ENCODE measurements at places on chromosomes 16 and 17.

DNA sequence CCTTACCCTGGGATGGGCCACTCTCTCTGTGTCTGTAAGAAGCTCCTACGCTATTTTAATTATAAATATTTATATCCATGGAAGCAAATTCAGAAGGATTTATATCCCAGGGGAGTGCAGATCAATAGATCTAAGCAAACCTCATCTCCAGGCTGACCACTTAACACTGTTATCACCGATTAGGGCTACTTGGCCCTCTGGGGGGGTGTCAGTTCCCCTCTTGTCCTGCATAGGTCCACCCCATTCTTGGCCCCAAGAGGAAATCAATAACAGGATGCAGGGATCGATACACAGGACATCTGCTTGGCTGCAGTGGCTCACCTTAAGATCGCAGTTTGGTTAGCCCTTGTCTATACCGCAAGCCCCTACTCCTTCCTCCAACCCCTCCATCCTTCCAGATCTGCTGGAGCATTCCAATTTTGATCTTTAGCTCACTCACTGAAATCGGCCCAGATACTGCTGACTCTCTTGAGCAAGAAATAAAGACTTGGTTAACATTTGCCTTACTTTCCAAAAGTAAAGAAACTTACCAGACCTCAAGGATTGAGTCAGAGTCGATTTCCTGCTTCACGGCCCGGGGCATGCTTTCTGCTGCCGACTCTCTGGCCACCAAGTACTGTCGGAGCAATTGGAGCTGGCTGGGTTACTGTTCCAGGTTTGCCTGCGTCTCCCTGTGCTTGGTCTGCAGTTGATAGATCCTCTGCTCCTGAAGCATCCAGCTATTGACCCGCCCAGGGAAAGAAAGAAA lies 112.3 kb upstream of the PMFBP1 start:
- DNase-seq, result no peak

- DNase-seq, result no peak
Measured at GRCh38 chr17:45910667-45911066, 16.3 kb downstream of the MAPT start.

DNA sequence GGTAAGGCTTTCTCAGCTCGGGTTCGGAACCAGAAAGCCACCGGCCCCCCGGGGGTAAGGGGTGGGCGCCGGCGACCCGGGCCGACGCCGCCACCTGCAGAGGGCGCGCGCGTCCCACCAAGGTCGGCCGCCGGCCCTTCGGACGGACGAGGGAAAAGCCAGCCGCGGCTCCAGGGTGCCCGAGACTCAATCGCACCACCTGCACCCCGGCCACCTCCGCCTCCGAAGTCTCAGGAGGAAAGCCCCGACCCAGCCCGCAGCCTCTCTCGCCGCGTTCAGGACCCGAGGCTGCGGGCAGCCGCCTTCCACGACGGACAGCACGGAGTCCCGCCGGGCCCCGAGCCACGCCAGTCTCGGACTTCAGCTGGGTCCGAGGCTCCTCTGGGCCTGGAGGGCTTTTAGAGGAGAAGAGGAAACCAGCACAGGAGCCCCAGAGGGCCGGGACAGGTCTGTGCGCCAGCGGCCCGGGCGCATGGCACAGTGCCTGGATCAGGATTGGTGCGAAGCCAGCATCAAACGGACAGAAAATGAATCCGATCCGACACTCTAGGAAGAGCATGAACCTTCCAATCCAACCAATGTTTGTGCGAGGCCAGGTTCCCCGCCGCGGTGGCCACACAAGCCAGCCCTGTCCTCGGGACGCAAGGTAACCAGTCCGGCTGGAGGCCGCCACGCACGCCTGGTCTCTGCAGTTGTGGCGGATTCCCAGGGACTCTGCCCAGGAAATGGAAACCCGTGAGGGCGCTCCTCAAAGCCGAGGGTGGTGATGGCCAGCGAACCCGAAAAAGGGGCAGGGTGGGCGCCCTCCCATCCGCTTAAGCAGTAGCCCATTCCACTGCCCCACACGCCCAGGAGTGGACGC lies 6.7 kb downstream of the CBX8 start:
- no peak for DNase-seq

GRCh38 chr17:27984404-27984803 lies 58.1 kb upstream of the NLK start:
- no peak for DNase-seq

DNA sequence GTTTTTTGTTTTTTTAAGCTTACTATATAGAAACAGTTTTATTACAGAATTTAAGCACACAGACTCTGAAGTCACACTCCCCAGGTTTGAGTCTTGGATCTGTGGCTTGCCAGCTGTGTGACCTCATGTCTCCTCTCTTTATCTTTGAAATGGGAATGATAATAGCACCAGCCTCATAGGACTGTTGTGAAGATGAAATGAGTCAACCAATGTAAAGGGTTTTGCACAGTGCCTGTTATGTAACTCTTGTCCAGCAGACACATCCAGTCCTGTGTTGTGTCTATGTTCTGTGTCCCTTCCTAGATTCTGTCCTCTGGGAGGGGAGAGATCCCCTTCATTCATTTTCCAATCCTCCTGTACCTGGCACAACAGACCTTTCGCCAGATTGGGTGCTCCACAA lies 3.1 kb upstream of the CPD start:
- peak; percentile 38 for DNase-seq

- DNase-seq, result no peak
Measured at GRCh38 chr16:49284962-49285361, 3.3 kb upstream of the CBLN1 start.

DNA sequence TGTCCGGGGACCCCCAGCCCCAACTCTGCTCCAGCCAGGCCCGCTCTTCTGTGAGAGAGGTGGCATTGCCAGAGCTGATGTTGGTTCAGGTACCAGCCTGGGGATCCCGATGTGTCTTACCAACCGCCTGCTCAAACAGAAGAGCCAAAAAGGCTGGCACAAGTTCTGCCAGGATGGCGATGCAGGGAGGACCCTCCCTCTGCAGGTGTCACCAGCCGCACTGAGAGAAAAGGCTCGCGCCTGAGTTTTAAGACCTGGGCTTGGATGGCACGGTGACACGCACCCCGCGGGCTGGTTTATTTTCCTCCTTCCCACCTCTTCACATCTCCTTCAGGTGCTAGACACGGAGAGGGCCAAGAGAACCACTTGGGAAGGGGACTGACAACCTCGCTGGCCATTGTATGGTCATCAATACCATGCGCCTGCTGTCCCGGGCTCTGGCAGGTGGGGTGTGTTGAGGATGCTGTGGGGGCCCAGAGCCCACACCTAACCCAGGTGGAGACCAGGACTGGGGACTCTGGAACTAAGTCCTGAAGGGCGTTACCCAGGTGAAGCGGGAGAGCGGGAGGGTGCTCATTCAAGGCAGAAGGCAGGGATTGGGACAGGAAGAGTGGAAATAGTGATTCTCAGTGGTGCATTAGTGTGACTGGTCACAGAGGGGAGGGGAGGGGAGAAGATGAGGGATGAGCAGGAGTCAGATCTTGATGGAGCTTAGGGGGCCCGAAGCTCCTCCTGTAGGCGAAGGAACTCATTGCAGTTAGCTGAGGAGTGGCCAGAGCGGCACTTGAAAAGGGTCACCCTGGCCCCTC lies 16.3 kb downstream of the FOXJ1 start:
- DNase-seq, result peak; percentile 29

All from hematopoietic multipotent progenitor cell treated with erythropoietin and hydrocortisone succinate and interleukin-3 and kit ligand, for 8 days (in vitro differentiated cells).